T-helper 17 cell (primary cell): ENCODE measurements at places on chromosomes 16 and 17.
A peak's percentile ranks its signal among the peaks of the same experiment; 100 is the strongest.

DNA sequence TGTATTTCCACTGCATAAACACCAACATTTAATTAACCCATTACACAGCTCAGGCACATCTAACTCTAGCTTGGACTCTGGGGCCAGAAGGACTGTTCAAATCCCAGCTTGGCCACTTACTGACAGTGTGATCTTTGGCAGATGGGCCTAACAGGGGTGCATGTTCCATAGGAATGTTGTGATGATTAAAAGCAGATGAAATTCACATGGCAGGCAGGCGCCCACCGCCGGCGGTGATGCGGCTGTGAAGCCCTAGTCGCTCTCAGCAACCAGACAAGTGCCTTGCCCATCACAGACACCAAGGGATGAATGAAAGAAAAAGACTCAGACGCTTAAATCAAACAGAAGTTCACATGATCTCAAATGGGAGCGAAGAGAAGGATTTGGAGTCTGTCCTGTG, 84.6 kb upstream of the WSB1 start:
- no peaks in the 10 kb centered on the region for H3K4me1 ChIP-seq
- H3K27me3 ChIP-seq = no peaks in the 10 kb centered on the region
- no peak overlapping the region for H3K4me3 ChIP-seq
- H3K36me3 ChIP-seq = no peaks in the 10 kb centered on the region
- H3K27ac ChIP-seq = no peak overlapping the region

- no peak overlapping the region for H3K4me3 ChIP-seq
- H3K27ac ChIP-seq = no peak overlapping the region
- DNase-seq = no peak
- H3K4me1 ChIP-seq = peaks cover 10% of the 10 kb centered on the region
- H3K36me3 ChIP-seq = no peaks in the 10 kb centered on the region
These were observed 6.6 kb downstream of the CDK3 start for GRCh38 chr17:76007131-76007849.

DNA sequence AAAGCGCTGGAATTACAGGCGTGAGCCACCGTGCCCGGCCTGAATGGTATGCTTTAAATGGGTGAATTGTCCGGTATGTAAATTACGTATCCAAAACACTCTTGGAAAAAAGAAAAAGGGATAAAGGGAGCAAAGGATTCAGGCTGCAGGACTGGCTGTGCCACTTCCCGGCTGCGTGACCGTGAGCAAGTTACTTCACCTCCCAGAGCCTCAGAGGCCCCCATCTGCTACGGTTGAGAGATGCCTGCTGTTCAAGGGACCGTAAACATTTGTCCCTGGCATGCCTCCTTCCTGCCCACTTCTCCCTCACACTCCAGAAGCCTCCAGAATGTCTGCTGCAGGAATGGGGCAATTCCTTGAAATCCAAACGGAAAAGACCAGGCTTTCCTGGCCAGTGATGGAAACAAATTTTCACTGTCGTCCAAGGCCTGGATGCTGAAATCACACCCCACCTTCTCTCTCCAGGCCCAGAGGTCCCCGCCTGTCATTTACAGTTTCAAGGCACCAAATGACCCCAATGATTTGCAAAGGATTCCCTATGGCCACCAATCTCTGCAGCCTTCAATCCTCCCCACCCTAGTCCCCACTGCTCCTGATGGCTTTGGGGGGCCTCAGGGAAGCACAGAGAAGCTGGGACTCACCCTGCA, 22.9 kb upstream of the LITAF start:
- no peak for DNase-seq
- no peak overlapping the region for H3K4me3 ChIP-seq
- H3K27me3 ChIP-seq = no peaks in the 10 kb centered on the region
- H3K27ac ChIP-seq = no peak overlapping the region
- H3K4me1 ChIP-seq = peaks cover 11% of the 10 kb centered on the region

DNA sequence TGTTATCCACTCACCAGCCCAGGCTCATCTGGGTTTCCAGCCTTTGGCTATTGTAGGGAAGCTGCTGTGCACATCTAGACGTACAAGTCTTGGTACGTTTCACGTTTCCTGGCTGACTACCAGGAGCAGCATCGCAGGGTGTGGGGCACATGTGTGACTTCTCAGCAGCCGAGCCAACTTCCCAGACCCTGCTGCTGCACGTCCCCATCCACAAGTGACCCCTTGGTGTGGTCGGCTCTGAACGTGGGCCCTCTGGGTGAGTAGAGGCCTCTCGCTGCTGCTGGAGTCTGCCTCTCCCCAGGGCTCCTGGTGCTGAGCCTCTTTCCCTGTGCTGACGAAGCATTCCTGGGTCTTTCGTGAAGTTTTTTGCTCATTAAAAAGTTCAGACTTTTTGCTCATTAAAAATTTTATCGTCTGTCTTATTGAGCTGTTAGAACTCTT, 70.2 kb upstream of the ZNF750 start:
- peaks cover 2% of the 10 kb centered on the region for H3K36me3 ChIP-seq
- peaks cover 7% of the 10 kb centered on the region for H3K4me1 ChIP-seq
- H3K27ac ChIP-seq = peak overlapping the region; percentile 45
- H3K4me3 ChIP-seq = no peak overlapping the region

DNA sequence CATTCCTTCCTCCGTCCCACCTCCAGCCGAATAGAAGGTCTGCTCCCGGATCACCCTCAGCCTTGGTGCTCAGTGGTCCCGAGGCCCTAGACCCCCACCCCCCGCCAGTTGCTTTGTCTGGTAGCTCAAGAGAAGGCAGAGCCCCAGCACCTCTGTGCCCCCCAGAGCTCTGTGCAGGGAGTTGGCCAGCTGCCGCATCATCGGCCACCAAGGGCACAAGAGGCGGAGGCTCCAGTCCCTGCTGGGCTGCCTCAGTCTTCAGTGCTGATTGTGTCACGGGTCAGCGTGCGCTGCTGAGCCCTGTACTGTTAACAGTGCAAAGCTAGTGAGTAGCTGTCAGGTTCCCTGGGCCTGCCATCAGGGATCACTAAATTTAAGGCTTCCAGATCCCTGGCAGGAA, 22.2 kb upstream of the DRG2 start:
- H3K27ac ChIP-seq = no peak overlapping the region
- H3K4me3 ChIP-seq = no peak overlapping the region
- peaks cover 4% of the 10 kb centered on the region for H3K36me3 ChIP-seq
- H3K4me1 ChIP-seq = peaks cover 2% of the 10 kb centered on the region
- no peaks in the 10 kb centered on the region for H3K27me3 ChIP-seq

DNA sequence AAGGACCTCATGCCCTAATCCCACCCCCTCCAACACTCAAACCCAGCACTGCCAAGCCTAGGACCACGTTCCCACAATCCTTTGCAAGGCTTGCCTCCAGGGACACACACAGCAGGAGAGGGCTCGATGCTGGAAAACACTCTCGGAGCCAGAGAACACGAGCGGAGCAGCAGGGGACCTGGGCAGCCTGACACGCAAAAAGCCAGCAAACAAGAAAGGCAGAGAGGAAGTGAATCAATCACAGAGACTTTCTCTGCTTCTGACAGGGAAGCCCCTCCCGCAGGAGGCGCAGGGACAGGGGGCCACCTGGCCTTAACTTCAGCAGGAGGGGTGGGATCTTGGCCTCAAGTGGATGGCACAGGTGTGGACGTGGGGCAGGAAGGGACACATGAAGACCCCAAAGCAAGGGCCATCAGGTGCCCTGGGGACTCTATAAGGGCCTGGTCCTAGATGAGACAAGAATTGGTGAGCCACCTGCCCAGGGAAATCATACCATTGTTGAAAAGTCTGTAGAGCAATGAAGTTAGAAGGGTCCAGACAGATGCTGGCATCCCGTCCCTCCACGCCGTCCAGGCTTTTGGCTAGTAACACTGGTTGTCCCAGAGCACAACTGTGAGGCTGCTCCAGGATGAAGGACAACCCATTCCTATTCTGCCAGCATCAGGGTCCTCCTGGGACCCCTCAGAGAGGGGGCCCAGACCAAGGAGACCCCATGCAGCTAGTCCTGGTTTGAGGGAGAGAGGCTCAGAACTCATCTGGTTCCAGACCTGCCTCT, 2.2 kb downstream of the SDK2 start:
- DNase-seq = no peak
- no peak overlapping the region for H3K27ac ChIP-seq
- H3K4me3 ChIP-seq = peak overlapping the region; percentile 53
- no peaks in the 10 kb centered on the region for H3K36me3 ChIP-seq

DNA sequence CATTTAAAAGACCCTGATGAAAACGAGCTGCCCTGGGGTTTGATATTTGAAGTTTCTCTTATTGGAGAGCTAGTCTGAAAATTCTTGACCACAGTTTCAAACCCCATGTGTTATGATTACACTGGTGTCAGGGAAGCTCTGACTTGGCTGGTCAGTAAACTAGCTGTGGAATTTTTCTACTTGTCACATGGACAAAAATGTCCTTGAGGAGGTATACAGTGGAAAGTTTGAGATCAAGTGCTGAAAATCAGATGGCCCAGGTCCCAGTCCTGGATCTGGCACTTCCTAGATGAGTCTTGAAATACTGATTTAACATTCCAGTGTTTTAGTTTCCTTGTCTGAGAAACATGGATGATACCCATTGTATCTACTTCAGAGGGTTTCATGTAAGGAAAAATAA, 30.7 kb upstream of the SOX9 start:
- peaks cover 3% of the 10 kb centered on the region for H3K36me3 ChIP-seq
- no peak for DNase-seq
- H3K4me3 ChIP-seq = no peak overlapping the region
- H3K27ac ChIP-seq = no peak overlapping the region
- H3K4me1 ChIP-seq = no peaks in the 10 kb centered on the region
